ENCODE measurements at places on chromosomes 13 and 19.
A peak's percentile ranks its signal among the peaks of the same experiment; 100 is the strongest.

- DNase-seq, result no peak
Observed at GRCh38 chr13:20160306-20161274, at the start of gene GJA3. GJA3 (minus strand) TSS chr13:20161052; CDS start chr13:20143288, 17,764 bp downstream.

- DNase-seq, result no peak
Observed at GRCh38 chr13:100637380-100637779, 37.2 kb downstream of the TMTC4 start.

DNA sequence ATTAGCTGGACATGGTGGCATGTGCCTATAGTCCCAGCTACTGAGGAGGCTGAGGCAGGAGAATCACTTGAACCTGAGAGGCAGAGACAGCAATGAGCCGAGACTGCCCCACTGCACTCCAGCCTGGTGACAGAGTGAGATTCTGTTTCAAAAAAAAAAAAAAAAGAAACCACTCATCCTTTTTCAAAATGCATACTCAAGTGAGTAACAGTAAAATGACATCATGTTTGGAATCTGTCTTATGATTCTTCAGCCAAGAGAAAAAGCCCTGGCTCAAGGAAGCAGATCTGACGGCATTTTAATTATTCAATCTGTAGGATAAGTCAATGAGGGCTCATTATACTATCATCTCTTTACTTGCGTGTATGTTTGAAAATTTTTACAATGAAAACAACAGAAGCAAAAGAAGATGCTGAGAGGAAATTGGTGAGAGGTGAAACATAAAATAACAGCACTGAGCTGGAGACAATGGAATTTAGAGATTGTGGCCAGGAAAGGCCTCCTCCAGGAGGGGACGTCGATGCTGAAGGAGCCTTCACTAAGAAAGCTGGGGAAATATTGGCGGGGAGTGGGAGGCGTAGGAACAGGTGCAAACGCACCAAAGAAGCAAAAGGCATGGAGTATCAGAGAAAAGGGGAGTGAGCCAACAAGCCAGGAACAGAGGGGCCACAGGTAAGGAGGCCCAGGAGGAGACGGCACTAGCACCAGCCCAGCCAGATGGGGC is 12.9 kb upstream of the CCNE1 start:
- no peak for DNase-seq

DNA sequence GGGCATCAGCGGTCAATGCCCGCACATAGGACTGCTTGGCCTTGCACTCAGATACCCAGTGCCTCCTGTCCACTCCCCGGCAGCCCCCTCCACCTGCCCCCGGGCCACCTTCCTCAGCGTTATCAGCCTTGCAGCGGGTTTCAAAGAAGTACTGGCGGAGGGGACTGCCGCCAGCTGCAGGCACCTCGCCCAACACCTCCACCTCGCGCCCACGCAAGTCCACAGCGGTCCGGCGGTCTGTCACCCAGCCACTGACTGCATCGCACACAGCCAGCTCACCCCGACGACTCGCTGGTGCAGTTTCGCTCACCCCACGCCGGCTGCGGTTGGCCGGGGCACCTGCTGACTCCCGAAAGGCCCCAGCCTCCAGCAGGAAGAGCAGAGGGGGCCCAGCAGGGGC is 3.2 kb downstream of the NTF4 start:
- no peak for DNase-seq

DNA sequence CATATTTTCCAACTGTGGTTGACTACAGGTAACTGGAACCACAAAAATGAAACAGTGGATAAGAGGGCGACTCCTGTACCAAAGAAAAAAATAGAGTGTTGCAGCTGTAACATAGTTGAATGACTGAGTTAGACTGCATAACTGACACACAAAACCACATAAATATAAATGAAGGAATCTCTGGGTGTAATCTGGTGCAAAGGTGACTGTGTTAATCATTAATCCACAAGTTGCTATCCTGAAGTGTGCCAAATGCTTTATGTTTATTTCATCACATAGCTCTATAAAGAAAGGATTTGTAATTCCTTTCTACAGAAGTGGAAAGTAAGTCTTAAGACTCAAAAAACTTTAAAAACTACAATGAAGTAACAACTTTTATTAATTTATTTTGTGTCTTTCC is 6.0 kb upstream of the GJB2 start:
- DNase-seq, result no peak

GRCh38 chr19:13104848-13105711 is 2.4 kb upstream of the LYL1 start:
- DNase-seq, result no peak

DNA sequence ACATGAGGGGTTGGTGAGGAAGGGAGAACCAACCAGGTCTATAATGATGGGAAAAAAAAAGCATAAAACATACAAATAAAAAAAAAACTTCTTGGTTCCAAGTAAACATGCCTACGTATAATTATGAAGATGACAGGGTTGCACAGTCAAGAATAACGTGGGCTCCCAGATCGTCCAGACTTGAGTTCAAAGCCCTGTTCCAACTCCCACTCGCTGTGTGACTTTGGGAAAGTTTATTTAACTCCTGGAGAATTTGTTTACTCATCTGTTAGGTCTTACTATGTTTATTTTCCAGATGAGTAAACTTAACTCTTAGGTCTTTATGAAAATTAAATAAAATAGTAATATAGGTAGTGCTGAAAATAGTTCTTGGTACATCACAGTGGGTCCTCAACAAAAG is 13.8 kb downstream of the STARD13 start:
- DNase-seq, result no peak

DNA sequence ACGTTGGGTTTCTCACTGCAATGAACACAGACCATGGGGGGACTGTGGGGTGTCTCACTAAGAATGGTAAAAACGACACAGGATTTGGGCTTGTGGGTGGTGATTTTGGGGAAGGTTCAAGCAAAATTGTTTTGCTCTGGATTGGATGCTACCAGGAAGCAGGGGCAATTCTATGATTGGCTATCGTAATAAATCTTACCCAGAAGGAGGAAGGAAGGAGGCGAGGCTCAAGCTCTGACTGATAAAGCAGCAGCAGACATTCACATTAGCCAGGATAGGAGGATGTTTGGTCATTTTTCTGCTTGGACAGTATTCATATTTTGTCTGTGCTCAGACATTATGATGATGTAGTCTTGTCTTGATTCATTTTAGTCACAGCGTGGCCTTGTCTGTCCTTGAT is 1.5 kb downstream of the ZNF576 start:
- DNase-seq, result no peak

DNA sequence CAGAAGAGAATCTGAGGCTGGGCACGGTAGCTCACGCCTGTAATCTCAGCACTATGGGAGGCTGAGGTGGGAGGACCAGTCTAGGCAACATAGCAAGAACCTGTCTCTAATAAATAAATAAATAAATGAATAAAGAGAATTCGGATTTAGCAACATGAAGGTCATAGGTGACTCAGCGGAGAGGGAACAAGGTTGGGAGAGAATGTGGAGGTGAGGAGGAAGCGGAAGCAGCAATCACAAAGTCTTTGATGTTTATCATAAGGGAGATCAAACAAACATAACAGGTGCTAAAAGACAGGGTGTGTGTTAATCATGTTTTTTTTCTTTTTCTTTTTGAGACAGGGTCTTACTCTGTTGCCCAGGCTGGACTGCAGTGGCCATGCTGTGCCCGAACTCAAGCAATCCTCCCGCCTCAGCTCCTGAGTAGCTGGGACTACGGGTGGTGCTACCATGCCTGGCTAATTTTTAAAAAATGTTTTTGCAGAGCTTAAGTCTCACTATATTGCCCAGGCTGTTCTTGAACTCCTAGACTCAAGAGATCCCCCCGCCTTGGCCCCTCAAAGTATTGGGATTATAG is 16.3 kb downstream of the PBX4 start:
- DNase-seq, result no peak

GRCh38 chr19:4295972-4296771 is 6.0 kb downstream of the TMIGD2 start:
- DNase-seq, result peak; percentile 64

GRCh38 chr19:47123406-47123805 is 7.2 kb upstream of the SAE1 start:
- DNase-seq, result no peak

DNA sequence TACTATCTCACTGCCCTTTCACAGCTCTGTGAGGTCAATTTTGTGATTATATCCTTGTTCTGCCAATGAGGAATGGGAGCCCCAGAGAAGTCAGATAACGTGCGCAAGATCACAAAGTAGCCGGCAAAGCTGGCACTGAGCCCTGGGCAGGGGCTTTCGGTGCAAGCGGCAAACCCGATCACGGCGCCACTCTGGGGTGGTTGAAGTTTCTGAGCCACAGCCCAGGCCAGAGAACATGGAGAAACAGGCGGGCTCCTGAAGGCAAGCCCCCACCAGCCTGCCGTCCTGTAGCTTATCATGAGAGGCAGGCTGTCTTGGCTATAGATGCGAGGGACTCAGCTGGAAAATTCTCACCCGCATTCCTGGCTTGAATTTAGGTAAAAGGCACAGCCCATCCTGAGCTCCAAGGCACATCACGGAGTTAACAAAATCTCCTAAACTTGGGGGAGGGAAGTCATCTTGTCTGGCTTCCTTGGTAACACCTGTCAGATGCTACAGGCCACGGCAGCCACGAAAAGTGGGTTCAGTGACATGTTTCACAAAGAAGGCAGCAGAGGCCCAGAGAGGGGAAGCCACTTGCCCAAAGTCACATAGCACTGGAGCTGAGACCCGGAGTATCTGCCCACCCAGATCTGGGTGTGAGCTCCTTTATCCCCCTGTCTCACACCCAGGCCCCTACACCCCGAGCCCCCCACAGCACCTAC is 12.5 kb downstream of the TNNT1 start:
- DNase-seq, result no peak

DNA sequence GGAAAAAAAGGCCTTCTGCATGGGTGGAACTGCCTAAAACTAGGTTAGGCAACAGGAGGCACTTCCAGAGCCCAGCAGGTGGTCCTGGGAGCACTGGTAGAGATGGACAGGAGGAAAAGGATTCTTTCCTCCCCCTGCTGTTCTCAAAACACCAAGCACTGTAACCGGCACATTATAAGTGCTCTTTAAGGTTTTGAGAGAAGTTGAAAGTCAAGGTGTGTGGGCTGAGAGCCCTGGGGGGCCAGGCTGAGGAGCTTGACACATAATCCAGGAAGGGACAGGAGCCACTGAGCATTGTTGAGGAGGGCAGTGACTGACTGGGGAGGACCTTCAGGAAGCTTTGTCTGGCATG is 32.3 kb downstream of the SPATA13 start:
- no peak for DNase-seq

DNA sequence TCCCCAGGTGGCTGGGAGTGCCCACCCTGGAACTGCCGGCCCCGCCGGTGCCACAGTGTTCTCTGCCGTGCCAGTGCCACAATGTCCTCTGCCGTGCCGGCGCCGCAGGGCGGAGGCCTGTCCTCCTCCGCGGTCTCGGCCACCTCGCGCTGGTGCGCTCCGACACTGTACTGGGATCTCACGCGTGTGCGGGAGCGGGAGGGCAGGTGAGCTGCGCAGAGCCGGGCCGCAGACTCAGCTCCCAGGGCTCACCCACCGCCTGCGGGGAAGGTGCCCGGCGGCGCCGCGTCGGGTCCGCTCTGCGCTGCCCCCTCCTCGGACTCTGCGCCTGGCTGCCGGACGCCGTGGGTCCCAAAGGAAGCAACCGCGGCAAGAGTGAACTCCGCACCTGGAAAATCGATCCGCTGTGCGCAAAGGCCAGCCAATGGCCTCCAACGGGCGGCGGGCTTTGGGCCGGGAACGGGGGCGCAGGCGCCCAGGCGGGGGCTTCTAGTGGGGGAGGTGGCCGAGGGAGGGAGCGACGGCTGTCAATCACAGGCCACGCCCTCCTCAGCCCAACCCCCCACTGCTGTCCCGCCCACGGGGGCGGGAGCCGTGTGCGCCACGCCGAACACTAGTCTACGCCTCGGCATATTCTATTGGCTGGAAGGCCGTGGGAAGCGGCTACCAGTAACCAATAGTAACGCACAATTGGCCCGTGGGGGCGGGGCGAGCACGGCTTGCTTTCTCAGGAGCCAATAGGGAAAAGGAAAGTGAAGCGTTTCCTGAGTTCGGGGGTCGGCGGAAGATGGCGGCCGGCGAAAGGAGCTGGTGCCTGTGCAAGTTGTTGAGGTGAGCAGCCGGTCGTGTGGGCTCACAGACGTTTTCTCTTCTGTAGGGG is at the start of gene ALG11:
Gene ALG11, plus strand, starts transcription at position 767 of the 880 bp plus-strand sequence. Its CDS starts 21 bp downstream, at position 788.
- peak; percentile 98 for DNase-seq

DNA sequence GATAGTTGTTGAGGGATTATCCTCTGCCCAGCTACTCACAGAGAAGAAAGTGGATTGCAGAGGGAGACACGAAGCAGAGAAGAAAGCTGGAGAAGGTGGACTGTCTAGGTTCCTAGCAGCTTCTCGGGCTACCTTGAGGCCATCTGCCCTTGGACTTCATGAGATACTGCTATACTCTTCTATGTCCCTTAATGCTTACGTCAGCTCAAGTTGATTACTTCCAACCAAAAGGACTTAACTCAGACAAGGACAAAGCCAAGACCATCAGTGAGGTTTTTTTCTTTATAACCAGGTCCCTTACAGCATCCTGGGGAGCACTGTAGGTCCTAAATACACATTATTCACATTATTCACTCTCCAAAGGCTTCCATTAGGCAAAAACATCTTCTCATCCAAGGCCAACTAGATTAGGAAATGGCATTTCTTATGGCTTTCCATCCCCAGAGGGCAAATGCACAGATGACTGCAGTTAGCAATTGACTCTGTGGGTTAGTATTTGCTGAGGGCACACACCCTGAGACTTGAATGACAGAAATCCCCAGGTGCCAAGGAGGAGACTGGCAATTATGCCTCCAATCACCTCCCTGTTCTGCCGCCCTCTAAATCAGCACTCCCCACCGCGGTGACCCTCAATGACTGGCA is 4.1 kb upstream of the UBE2L5 start:
- no peak for DNase-seq

DNA sequence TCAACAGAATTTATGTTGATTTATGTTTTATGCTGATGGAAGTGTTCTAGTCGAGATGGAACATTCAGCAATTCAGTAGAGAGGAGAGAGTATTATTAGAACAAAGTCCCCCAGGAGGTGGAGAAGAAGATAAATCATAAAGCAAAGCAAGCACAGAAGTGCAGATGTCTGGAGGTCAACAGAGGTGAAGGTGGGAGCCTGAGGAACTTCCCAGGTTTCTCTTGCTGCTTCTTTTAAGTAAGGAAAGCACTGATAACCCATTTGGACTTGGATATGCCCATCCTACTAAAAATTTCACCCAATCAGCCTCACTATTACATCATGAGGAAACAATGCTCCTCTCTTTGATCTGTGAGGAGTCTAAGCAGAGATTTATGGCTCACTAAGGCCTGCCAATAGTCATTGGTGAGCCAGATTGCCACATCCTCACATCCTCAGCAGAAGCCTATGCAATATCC is 98.8 kb downstream of the EPSTI1 start:
- no peak for DNase-seq

GRCh38 chr19:31317093-31317492 is 32.1 kb downstream of the TSHZ3 start:
- DNase-seq, result no peak

DNA sequence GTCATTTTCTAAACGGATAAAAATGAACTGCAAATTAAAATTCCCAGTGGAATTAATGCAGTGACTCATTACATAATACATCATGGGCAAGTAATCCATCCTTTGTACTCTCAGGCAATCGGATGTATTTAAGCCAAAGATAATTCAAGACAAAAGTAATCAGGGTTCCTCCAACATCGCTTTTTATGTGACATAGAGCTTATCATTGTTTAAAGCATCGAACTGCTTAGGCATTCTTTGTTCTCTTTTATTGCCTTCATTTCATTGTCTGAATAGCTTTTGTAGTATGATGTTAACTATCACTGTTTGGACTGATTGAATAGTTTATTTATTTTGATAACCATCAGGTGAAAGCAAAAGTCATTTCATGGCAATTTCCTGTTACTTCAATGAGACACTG is 209.4 kb downstream of the ITGBL1 start:
- DNase-seq, result no peak

Measured in SK-N-DZ (cell line).